Stimulated activated CD8-positive, alpha-beta memory T cell treated with anti-CD3 and anti-CD28 coated beads, Interleukin-15, amount 100 ng/mL, for 4 hours (primary cell): ENCODE measurements at places on chromosomes 6 and 20.

DNA sequence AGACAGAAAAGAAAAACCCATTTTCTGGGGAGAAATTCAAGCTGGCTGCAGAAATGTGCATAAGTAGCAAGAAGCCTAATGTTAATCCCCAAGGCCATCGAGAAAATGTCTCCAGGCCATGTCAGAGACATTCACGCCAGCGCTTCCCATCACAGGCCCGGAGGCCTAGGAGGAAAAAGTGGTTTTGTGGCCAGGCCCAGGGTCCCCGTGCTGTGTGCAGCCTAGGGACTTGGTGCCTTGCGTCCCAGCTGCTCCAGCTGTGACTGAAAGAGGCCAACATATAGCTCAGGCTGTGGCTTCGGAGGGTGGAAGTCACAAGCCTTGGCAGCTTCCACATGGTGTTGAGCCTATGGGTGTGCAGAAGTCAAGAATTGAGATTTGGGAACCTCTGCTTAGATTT lies 10.9 kb downstream of the IFNGR1 start:
- DNase-seq: no peak

- DNase-seq: no peak
These were observed 312.0 kb downstream of the ZFAND3 start for GRCh38 chr6:38131527-38131965.

DNA sequence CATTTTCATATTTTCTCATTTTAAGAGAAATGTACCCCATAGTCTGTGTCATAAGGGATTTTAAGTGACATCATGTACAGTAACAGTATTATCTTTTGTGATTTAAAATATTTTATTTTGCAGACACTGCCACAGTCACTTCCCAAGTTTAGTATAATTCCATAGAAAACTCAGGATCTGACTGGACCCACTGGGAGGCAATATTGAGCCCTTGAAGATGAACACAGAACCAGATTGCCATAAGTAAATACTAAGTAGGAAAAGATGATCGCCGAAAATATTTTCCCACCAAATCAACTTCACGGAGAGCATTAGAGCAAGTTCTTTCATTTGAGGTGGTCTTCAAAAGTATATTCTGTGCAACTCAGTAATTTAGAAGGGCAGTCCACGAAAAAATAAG lies 17.6 kb upstream of the PKHD1 start:
- DNase-seq: no peak

- no peak for DNase-seq
These were observed 49.1 kb upstream of the PLCB4 start for GRCh38 chr20:9019833-9020232.

DNA sequence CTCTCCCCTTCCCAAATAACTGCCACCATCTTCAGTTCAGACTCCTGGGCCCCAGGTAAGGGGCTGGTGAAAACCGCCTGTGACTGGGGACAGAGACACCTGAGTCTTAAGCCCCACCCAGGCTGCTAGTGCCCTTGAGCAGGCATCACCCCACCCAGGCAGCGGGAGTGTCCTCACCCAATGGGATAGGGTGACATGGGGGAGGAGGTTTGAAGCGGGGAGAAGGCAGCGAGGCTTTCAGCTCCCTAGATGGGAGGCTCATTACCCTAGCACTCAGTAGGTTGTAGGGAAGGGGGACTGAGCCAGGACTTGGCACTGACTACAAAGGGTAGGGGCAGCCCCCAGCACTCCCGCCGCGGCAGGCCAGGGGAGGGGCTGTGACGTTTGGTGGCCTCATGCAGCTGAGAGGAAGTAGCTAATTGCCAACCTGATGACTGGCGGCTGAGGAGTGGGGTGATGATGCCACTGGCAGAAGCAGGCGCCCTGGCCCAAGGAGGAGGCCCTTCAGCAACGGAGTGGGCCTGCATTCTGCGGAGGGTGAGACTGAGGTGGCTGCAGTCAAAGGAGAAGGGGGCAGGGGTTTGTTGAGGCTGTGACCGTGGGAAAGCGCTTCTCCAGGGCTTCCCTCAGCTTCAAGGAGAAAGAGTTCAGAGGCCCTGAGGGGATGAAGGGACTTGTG lies 126.9 kb downstream of the MRPL14 start:
- no peak for DNase-seq

DNA sequence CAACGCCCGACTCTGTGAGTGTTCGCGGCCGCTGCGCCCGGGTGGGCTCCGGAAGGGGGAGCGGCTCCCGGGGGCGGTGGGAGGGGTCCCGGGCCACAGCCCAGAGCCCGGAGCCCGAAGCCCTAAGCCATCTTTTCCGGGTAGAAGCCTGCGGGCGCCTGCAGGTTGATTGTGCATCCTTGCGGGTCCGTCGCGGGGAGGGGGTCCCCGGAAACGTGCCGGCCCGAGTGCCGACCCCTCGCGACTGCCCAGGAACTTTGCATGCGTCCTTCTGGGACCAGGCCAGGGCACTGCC lies 413 bp downstream of the PTPRA start:
- peak; percentile 45 for DNase-seq

DNA sequence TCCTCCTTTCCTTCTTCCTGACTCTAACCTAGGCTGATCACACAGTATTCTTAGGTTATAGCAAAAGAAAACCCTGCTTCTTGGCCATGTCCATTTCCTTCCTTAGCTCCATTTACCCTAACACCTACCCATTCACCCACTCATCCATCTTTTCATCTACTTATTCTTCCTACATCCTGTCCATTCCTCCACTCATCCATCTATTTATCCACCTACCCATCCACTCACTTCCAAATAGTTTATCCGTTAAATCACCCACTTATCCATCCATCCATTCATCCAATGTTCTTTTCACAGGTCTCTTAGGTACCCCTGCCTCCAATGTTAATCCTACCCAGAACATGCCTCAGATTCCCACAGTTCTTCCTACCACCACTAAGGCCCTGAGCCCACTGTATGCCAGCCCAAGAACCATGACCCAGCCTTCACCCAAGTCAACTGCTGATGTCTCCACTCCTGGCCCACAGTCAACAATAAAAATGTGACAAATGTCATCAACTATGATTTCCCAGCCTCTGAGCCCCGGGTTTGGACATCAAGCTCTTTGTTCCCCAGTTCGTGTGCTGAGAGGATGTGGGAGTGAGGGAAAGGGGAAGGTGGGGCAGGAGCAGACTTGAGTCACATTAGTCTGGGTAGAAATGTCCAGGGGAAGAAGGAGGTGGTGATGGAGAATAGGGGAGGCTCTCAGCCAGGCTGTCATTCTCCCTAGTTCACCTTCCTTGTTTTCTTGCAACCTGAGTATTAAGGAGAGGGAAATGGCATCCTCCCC lies 24.4 kb downstream of the TREML4 start:
- DNase-seq: no peak

DNA sequence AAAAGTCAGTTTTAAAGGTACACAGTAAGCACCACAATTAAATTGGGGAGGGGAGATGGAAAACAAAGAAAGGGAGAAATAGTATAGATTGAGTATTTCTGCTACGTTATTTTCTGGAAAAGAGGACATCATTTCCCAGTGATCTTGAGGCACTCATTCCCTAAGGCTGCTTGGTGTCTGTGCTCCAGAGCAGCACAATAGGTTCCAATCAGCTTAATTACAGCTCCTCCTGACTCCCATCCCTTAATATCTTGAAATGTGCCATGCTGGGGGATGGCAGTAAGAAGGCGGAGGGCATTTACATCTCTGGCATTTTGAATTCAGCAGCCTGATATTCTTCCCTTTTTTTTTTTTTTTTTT lies 39.5 kb upstream of the BEND3 start:
- no peak for DNase-seq

GRCh38 chr20:47872341-47872740 lies 87.1 kb upstream of the SULF2 start:
- no peak for DNase-seq

DNA sequence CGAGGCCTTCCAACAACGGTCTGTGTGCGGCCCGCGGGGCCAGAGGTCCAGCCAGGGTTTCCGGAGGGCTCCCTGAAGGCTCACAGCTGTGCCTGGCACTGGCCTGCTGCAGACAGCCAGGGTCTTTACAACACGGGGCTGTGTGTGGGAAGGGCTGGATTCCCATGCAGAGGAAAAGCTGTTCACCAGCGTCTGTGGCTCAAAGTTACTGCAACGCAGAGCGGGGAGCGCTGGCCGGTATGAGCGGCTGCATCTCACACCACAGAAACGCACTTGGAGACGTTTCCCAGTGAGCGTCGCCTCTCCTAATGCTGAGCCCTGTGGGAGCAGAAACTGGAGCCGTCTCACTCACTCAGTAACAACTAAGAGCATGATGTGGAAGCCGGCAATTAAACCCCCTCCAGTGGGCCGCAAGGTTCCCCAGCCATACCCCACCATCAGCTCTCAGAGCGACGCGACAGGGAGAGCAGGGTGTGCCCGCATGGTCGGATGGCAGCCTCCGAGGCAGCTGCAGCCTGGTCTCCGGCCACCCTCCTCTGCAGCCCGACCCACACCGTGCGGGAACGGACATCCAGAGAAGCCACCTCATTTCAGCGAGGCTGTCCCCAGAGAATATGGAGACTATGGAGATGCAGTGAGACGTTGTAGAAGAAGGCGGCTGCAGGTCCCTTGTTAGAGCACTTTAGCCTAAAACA lies 42.6 kb downstream of the DLL1 start:
- no peak for DNase-seq

DNA sequence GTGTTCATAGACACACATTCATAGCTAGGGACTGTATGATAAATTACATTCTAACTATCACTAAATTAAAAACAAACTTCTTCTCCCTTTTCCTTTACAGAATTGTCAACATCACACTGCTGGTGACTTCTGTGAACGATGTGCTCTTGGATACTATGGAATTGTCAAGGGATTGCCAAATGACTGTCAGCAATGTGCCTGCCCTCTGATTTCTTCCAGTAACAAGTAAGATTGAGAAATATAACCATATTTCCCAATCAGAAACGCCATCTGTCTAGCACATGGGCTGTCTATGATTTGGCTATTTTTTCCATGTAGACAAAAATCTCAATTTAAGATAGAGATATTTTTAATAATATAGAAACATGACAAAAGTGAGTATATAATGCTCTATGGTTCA lies 367.7 kb downstream of the ARHGAP18 start:
- no peak for DNase-seq

GRCh38 chr6:498795-499231 lies 107.3 kb downstream of the IRF4 start:
- no peak for DNase-seq

DNA sequence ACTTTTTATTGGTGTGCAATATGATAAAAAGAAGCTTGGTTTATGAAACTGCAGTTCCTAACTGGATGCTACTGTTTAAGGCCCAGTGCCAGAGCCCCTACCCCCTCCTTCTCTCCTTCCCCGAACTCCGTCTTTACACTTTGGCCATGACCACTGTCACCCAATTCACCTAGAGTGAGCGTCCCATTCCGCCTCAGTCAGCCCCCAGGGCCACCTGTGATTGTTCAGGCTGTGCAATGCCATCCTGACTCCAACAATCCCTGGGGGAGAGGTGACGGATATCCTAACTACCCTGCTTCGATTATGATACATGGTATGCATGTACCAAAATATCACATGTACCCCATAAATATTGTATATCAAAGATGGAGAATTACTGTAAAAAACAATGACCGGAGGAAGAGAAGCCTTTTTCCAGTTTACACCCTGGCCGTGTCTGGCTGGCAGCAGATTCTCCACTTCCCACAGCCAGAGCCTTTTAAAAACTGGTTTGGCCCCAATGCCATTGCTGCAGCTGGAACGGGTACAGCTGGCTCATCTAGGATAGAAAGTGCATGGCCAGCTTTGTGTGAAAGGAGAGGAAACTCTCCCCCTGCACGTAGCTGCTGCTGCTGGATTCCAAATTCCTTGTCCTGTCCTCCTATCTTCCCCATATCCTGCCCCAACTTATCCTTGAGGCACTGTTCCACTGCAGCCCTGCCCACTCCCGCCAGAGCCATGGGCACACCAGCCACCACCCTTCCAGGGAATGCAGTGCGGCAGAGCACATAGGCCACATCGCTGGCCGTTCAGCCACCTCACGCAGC lies 99.7 kb downstream of the JPH2 start:
- no peak for DNase-seq

GRCh38 chr6:5190507-5190906 lies 70.2 kb downstream of the LYRM4 start:
- DNase-seq: no peak

- DNase-seq: no peak
These were observed 40.6 kb downstream of the TXLNB start for GRCh38 chr6:139251045-139251690.

DNA sequence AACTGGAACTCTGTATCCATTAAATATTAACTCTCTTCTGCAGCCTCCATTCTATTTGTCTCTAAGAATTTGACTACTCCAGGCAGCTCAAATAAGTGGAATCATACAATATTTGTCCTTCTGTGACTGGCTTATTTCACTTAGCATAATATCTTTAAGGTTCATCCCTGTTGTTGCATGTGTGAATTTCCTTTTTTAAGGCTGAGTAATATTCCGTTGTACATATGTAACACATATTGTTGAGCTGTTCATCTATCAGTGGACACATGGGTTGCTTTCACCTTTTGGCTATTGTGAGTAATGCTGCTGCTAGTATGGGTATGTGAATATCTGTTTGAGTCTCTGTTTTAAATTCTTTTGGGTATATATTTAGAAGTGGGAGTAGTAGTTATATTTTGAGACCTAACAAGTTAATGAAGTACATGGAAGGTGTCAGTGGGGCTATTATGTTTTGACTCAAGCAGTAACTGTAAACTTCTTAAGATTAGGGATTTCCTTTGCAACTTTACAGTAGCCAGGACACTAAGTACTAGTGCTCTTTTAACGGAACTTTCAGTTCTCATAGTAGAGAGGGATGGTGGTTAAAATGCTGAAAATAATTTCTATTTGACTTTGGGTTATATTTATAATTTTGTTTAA lies 29.7 kb upstream of the TMEM217 start:
- no peak for DNase-seq

DNA sequence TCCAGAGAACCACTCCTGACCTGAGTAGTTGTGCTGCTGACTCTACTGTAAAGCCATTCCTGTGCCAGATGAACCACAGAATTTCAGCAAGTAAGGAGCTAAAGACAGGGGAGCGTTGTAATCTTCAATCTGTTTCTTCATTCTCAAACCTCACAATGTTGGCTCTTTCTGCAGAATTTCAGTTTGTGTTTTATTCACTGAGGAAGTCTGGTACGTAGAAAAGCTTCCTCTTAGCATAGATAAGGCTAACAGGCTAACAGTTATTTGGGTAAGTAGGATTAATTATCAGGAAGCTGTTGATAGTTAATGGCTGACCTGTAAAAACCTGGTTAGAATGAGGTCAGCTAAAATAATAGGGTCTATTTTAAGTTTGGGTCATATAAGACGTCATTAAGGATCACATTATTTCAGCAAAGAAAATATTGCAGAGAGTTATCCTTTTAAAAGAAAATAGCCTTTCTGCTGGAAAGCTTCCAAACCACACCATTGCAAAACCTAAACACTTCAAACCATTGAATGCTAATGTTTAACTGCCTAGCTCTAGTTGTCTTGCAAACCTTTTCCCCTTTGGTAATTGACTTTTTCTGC lies 14.1 kb upstream of the TENT5A start:
- no peak for DNase-seq
